Caki2 (cell line): ENCODE measurements at places on chromosomes 2 and 18.
A peak's percentile ranks its signal among the peaks of the same experiment; 100 is the strongest.

GRCh38 chr2:69975853-69976462 lies 14.5 kb upstream of the ASPRV1 start:
- no peak for DNase-seq

GRCh38 chr2:102915128-102915527 lies 153.3 kb downstream of the TMEM182 start:
- peak; percentile 76 for DNase-seq

DNA sequence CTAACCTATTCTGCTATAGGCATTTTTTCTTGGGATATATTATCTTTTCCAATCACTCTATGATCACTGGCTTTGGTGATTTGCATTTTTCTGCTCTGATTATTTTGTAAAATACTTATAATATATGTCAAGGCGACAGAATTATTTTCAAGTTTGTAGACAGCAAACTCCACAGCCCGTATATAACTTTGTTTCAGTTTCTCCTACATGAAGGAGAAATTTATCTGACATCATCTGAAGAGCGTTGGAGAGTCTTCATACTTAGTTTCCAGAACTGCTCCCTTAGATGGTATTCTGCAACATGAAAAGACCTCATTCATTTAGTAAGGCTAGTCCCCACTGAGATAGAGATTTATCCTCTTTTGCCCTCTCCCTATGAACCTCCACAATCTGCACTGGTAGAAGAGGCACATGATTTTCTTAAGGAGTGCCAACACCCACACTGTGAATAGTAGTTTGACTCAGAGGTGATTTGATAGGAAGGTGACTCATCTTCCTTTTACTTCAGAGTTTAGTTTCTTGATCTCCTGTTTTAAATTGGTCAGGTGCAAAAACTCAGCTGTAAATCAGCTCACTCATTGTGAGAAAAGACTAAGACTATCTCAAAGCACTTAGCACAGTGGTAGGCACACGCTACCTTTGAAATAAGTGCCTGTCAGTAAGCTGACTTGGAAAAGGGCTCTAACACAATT lies 1848.6 kb upstream of the CELF4 start:
- peak; percentile 58 for DNase-seq

GRCh38 chr2:55590810-55591440 lies 26.5 kb downstream of the PPP4R3B start:
- peak; percentile 78 for DNase-seq

DNA sequence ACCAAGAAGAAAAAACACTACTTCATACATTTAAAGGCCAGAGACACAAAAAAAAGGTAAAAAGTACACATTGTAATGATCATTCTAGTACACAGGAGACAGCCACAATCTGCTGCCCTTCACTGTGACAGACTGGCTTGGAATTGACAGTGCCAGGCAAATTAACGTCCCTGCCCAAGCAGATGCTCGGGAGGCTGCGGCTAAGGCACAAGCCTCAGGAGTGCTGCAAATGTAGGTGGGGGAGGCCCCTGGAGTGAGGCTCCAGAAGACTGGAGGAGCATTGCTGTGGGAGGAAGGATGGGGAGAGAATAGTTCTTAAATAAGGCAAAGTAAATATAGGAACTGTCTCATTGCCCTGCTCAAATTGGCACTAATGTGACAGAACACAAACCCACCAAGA lies 18.6 kb downstream of the ERCC3 start:
- no peak for DNase-seq

DNA sequence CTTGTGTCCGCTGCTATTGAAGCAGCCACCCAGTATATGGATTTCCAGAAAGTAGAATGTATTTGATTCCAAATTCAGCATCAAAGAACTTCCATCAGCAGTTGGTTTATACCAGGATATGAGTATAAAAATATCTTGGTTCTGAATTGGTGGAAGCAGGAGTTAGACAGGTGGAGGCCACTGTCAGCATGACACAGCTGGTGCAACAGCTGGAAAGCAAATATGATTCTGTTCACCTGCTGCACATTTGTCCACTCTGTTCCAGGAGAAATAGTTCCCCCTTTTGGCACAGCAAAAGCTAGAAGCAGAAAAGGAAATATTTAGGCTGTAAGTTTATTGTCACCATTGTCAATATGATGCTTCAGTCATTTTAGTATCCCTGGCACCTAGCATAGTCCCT lies 41.2 kb downstream of the KIAA2012 start:
- no peak for DNase-seq

DNA sequence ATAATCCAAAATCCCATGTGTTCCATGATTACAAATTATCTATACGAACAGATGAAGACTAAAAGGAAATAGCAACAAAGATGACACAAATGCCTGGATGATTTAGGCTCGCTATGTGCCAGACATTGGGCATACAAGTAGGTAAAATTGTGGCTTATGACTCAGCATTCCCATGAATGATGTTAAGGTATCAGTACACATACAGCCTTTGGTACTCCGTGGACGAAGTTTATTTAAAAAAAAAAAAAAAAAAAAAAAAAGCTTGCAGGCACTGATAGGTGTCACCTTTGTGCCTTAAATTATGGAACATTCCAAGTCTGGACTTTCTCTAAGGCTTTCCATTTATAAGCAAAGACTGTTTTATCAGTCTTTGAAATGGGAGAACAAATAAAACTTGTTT lies 2.7 kb downstream of the CHAC2 start:
- peak; percentile 47 for DNase-seq

GRCh38 chr2:203743441-203743981 lies 37.1 kb downstream of the CD28 start:
- DNase-seq, result no peak

DNA sequence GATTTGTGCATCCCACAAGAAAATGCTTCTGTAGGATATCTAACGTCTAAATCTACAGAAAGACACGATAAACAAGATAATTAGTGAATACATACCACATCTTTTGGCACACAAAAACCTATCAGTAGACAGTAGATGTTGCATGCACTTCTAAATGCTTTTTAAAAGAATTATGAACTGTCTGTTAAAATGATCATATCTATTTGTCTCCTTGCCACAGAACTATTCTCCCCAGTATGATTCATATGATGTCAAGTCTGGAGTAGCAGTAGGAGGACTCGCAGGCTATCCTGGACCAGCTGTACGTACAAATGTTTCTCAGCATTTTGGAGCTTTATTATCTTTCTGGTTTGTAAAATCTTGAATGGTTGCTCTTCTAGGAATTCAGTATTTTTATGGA lies 12.7 kb downstream of the COL3A1 start:
- DNase-seq, result no peak

DNA sequence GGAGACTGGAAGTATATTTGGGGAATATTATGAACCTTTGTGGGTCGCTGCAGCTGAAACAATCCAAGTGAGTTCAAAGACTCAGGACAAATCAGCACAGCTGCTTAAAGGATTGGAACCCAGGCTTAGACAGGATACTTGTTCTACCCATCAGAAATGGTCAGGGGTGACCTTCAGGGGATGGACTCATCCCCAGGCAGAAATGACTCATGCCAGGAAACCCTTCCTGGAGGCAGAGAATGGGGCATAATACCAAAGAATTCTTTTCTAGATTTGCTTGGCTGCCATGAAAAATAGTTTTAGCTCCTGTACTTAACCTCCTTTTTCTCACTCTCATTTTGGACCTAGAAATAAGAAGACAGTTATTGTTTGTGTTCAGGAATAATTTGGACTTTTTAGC lies 425.5 kb downstream of the TSN start:
- DNase-seq, result no peak
